ENCODE measurements at places on chromosomes 12 and 14.

- no peak for DNase-seq
These were observed 2.3 kb downstream of the ADGRD1 start for GRCh38 chr12:130956009-130956408.

GRCh38 chr12:5988659-5989116 lies 43.6 kb upstream of the ANO2 start:
- peak; percentile 67 for DNase-seq

DNA sequence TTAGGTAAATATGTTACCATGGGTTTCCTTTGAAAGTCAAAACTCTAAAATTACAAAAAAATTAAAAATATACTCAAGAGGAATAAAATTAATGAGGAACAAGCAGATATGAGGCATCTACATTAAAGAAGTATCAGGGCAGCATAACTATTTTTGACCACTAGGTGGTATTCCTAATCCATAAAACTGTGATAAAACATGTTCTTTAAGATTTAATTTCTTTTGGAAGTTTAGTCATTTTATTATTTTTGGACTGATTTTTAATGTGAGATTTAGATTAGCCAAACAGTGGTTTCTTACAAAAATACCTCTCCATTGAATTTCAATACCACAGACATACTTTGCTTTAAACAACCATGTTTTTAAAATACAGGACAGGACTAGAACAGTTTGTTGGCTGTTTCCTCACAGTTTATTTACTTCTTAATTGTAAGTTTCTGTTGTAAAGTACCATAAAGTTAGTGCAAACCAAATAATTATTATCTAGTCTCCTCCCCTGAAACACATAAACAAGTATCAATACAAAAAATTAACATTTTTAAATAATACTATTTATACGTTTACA lies 49.8 kb downstream of the NTS start:
- no peak for DNase-seq

GRCh38 chr14:57760896-57761295 lies 105.0 kb downstream of the SLC35F4 start:
- no peak for DNase-seq

DNA sequence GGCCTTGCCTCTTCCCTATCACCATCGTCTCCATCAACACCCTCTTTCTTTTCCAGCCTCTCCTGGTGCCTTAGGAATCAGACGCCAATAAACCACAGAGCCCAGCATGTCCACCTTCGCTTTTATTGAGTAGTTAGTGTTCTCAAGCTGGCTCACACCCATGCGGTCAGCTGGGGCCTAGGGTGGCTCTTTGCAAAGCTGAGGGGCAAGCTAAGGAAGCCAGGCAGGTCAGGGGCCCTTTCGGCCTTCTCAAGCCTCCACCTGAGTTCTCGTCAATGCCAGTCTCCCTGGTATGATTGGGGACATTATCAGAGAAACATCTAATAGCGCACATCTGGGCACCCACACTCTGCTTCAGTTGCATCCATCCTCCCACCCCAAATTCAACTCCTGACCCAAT lies 737 bp upstream of the TEX52 start:
- no peak for DNase-seq

DNA sequence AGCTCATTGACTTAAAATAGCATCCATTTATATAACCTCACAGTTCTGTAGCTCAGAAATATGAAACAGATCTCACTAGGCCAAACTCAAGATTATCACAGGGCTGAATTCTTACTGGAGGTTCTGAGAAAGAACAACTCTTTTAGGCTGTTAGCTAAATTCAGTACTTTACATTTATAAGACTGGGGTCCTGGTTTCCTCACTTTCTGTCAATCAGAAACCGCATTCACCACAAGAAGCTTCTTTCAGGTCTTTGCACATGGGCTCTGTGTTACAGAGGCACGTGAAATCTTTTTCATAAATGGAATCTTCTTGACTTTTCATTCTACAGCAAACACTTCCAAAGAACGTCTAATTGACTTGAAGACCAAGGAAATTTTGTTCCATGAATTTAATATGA lies 876.3 kb upstream of the FOXG1 start:
- no peak for DNase-seq

Data from activated naive CD4-positive, alpha-beta T cell (primary cell).